Naive thymus-derived CD8-positive, alpha-beta T cell (primary cell): ENCODE measurements at places on chromosomes 7 and 10.

DNA sequence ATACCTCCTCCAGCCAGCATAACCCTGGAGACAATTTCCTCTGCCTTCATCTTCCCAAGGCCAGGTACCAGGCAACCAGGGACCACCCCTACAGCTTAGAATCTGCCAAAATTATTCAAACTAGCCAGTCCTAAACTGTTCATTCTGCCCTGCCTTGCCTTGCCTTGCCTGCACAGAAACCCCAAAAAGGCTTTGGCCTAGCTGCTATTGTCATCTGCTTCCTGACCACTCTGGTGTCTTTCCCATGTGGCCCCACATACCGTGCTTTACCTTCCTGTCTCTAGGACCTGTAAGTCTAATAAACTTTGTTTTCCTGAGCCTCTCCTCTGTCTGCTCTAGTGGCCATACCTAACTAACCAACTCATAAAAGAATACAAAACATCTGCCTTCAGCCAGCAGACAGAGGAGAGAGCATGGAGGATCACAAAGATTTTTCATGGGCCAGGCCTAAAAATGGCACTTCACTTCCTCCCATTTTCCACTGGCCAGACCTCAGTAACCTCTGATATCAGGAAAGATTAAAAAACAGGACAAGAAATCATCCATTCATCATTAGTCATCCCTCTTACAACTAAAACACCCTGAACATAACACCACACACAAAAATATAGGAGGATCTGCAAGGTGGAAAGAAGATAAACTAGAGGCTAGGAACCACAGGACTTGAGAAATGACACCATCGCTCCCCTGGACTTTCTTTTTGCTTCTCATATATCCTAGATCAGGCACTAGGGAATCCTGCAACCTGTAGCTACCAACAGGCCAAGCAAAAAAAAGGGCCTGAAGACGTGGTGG, 51.5 kb downstream of the IMMP2L start:
- H3K36me3 ChIP-seq, result peaks cover 10% of the 10 kb centered on the region
- H3K4me3 ChIP-seq, result no peak overlapping the region
- no peaks in the 10 kb centered on the region for H3K27me3 ChIP-seq
- H3K27ac ChIP-seq, result no peak overlapping the region

DNA sequence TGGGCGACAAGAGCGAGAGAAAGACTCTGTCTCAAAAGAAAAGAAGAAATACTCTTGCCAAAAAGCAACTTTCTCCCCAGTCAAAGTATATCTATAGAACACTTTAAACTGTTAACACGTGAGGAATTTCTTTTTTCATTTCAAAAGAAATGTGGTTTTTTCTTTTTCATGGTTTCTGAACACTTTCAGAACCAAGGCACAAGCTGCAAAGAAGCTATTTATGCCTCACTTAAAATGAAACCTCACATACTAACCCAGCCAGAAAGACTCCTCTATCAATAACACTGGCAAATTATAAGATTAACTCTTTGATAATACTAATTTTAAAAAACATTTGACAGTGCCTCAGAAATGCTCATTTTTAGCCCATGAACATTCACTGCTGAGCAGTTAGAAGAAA, 20.9 kb downstream of the TBX20 start:
- no peak overlapping the region for H3K27ac ChIP-seq
- H3K36me3 ChIP-seq, result no peaks in the 10 kb centered on the region
- H3K4me1 ChIP-seq, result no peaks in the 10 kb centered on the region
- no peak for DNase-seq
- no peak overlapping the region for H3K4me3 ChIP-seq
- H3K27me3 ChIP-seq, result peaks cover 12% of the 10 kb centered on the region

GRCh38 chr7:18357691-18358090, 137.9 kb upstream of the HDAC9 start:
- H3K36me3 ChIP-seq, result no peaks in the 10 kb centered on the region
- no peak for DNase-seq
- H3K27ac ChIP-seq, result no peak overlapping the region

DNA sequence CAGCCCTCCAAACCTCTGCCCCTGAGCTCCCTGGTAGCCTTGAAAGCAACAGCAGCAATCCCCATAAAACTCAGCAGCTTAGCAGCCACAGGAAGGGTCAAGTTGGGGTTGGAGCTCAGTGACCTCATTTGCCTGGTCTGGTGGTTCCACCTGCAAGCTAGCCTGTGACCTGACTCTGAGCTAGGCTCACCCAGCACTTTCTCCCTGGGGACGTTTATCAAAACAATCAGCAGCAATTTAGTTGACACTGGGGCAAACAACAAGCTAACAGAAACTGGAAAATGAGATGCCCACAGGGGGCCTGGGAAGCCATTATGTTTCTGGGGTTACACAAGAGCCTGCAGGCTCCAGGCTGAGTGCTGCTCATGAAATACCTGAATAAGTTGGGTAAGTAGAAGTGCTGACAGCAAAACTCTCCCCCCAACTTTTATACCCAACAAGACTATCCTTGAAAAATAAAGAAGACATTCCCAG, 22.4 kb upstream of the CRYGN start:
- H3K27me3 ChIP-seq, result peaks cover 15% of the 10 kb centered on the region
- H3K4me1 ChIP-seq, result peaks cover 4% of the 10 kb centered on the region
- no peak overlapping the region for H3K4me3 ChIP-seq
- H3K27ac ChIP-seq, result no peak overlapping the region
- H3K36me3 ChIP-seq, result peaks cover 43% of the 10 kb centered on the region

- H3K27me3 ChIP-seq, result peaks cover 65% of the 10 kb centered on the region
- H3K36me3 ChIP-seq, result no peaks in the 10 kb centered on the region
- H3K4me3 ChIP-seq, result no peak overlapping the region
- no peaks in the 10 kb centered on the region for H3K4me1 ChIP-seq
- no peak for DNase-seq
Measured at GRCh38 chr7:19143881-19144574, 1.2 kb downstream of the FERD3L start.

DNA sequence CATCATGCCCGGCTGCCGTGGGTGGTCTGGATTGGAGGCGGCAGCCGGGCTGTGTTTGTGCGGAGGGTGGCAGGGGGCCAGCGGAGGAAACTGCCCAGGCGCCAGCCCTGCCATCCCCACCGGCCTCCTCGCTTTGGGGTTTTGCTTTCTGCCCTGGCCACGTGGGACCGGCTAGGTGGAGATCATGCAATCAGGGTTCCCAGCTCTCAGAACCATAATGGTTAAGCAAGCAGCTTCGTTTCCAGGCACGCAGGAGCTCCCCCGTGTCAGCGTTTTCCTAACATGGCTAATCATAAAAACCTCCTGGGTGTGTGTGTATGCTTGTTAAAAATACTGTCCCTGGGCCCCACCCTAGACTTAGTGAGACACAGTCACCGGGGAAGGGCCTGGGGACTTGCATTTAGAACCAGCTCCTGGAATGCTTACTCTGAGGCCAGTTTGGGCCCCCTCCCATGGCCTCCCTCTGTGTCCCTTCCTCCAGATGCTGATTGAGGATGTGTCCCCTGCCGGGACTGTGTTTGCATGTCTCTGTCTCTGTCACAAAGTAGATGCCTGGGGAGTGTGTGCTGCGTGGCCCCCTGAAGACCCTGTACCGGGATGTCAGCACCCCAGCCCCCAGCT, 119.3 kb downstream of the CUX1 start:
- H3K36me3 ChIP-seq, result peaks cover 3% of the 10 kb centered on the region
- H3K4me3 ChIP-seq, result no peak overlapping the region
- no peak for DNase-seq
- no peaks in the 10 kb centered on the region for H3K27me3 ChIP-seq
- H3K27ac ChIP-seq, result no peak overlapping the region

DNA sequence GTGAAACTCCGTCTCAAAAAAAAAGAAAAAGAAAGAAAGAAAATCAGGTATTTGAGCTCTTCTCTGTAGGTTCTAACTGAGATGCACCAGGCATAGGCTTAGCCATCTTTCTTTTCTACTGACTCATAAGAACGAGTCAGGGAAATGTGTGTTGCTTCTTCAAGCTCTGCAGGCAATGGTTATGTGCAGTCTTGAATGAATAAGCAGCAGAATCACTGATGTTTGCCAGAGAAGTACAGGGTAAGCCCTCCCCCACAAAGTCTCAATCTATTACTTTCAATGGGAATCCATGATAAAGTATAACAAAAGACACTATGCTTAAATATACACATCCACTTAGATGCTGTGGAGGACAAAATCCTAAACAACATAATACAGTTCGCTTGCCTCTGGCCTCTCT, 239.2 kb downstream of the PARD3 start:
- no peak overlapping the region for H3K27ac ChIP-seq
- DNase-seq, result no peak
- no peak overlapping the region for H3K4me3 ChIP-seq
- no peaks in the 10 kb centered on the region for H3K4me1 ChIP-seq
- no peaks in the 10 kb centered on the region for H3K27me3 ChIP-seq
- no peaks in the 10 kb centered on the region for H3K36me3 ChIP-seq

DNA sequence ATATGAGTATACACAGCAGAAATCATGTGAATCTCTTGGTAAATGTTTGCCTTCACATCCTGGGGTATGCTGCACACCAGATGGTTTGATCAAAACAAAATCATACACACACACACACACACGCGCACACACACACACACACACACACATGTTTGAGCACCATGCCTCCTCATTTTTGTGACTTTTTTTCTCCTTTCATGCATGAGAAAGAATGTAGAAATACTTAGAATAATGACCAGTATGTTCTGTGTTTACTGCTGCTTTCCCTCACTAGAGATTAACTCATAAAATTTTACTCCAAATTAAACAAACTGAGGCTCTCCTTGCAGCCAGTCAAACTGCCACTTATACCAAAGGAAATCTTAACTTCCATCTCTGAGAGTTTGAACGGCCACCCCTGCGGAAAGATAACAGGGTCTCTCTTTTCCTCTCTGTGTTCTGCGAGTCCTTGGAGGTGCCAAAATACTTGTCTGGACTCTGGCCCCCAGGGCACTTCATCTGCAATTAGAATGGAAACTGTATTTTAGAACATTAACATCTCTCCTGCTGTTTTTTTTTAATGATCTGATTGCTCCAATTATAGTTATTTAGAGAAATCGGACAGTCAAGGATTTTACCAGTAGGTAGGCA, 320.8 kb upstream of the NFE2L3 start:
- H3K4me3 ChIP-seq, result no peak overlapping the region
- H3K27ac ChIP-seq, result no peak overlapping the region
- DNase-seq, result no peak

DNA sequence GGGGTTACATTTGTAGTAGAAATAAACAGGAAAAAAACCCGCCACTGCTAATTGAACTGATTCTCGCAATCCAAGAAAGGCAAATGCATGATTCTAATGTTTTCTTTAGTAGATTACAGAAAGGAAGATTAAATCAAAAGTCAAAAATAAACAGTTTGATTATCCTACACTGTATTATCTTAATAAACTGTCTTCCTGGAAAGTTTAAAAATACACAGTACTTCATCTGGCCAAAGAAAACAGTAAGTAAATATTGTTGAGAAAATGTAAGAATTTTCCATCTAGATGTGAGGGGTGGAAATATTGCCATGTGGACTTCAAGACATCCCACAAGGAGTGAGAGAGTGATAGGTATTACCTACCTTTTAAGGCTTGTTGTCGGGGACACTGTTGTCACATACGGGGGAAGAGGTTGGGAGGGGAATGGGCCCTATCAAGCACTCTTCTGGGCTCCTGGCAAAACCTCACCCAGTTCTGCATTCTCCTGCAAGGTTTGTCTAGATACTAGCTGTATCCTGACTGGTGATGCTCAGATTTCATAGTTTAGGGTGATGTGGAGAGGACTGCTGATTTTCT, 17.8 kb downstream of the GRK5 start:
- H3K27me3 ChIP-seq, result no peaks in the 10 kb centered on the region
- DNase-seq, result no peak
- H3K36me3 ChIP-seq, result no peaks in the 10 kb centered on the region
- H3K4me1 ChIP-seq, result peaks cover 26% of the 10 kb centered on the region
- no peak overlapping the region for H3K27ac ChIP-seq

GRCh38 chr7:32145911-32146310, 75.7 kb upstream of the PDE1C start:
- H3K4me1 ChIP-seq, result no peaks in the 10 kb centered on the region

DNA sequence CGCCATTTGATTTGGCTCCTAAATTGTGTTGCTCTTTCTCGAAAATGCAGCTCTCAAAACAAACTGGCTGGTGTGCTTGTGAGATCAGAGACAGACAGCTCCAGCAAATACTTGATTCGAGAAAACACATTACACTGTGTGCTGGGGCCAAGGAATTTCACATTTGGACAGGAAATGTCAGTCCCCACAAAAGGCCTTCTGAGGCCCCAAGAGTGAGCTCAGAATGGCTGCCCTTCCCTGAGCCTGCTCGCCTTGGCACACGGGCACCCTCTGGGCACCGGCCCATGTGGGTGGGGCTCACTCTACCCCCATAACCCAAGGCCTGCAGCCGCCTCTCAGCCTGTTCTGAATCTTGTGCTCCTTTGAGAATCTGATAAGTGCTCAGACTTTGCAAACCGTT, 13.9 kb upstream of the HSPA12A start:
- DNase-seq, result no peak
- H3K36me3 ChIP-seq, result peaks cover 1% of the 10 kb centered on the region
- H3K27ac ChIP-seq, result no peak overlapping the region
- peaks cover 17% of the 10 kb centered on the region for H3K27me3 ChIP-seq
- H3K4me1 ChIP-seq, result no peaks in the 10 kb centered on the region
- no peak overlapping the region for H3K4me3 ChIP-seq
